ENCODE measurements at places on chromosomes 3 and 15. TPM values are rescaled to one million over a fixed set of nuclear protein-coding genes. Genes with fewer than 3 reads are reported as not detected.

APBA2 gene
- 5.9 TPM for total RNA-seq

- no peak for DNase-seq
Observed at GRCh38 chr3:119497820-119498185, 544 bp upstream of the TIMMDC1 start.

GRCh38 chr3:112634786-112635541, 6.0 kb downstream of the CCDC80 start:
- DNase-seq, result no peak

CNTN6 gene
- not detected for total RNA-seq
